ENCODE measurements at places on chromosomes 6 and 20.

GRCh38 chr6:32658268-32658897 is 8.1 kb downstream of the HLA-DQB1 start:
- DNase-seq: no peak

- DNase-seq: no peak
These were observed 6.5 kb downstream of the RIPOR2 start for GRCh38 chr6:24929242-24929641.

GRCh38 chr6:130624046-130624445 is 203.2 kb upstream of the SMLR1 start:
- no peak for DNase-seq

DNA sequence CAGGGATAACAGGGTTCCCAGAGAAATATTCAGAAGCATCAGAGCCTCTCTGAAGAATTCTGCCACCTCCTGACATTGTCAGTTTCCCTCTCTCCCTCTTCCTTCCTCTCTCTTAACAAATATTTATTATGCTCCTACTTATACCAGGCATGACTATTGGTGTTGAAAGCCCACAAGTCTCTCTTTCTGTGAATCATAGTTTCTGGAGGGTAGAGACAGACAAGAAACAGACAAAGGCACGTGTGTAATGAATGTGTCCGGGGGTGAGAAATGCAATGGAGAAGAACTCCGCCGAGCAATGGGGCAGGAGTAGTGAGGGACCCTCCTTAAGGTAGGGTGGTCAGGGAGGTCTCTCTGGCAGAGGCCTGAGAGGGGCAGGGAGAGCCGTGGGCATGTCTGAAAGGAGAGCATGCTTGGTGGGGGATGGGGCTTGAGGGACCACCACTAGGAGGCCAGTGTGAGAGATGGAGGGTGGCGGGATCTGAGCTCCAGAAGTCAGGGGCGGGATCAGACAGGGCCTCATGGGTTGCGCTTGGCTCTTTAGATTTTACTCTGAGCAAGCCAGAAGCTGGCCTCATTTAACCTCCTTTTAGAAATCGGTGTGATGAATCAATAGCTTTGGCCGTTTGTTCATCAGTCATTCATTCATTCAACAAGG is 57.3 kb downstream of the EYA2 start:
- no peak for DNase-seq

GRCh38 chr6:109720311-109720710 is 29.2 kb downstream of the FIG4 start:
- no peak for DNase-seq

- DNase-seq: no peak
These were observed 397.9 kb upstream of the ADGRB3 start for GRCh38 chr6:68237205-68237604.

- no peak for DNase-seq
These were observed 183.9 kb upstream of the MAP3K7 start for GRCh38 chr6:90770778-90771177.

- DNase-seq: no peak
These were observed 4.1 kb upstream of the SPAG4 start for GRCh38 chr20:35611482-35611881.

GRCh38 chr6:81770381-81770780 is 17.9 kb upstream of the TENT5A start:
- no peak for DNase-seq
